ENCODE measurements at places on chromosomes 12 and 14. TPM values are rescaled to one million over a fixed set of nuclear protein-coding genes. Genes with fewer than 3 reads are reported as not detected.

- DNase-seq: no peak
Measured at GRCh38 chr14:64000749-64001148, 147.9 kb downstream of the SYNE2 start.

DNA sequence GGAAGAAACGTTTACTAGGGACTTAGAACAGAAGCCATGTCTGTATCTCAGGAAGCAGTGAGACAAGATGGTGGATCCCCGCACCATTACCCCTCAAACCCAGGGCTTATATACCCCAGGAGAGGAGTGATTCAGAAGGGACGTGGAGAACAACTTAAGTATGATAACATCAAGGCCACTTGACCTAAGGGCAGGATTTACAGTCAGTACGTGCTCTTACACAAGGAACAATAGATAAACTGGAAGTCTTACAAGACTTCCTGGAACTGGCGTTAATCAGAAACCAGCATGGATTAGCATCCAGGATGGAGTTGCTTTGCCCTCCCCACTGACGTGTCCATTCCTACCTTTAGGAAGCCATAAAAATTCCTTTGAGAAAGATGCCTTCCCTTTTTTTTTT lies 8.6 kb upstream of the ETFBKMT start:
- DNase-seq: no peak

- peak; percentile 98 for DNase-seq
Measured at GRCh38 chr12:6336079-6336888, 5.6 kb downstream of the TNFRSF1A start.

ZNF384 gene
- 24.0 TPM for total RNA-seq

ATXN3 gene
- 35.2 TPM for total RNA-seq

PAPLN gene
- total RNA-seq: 22.3 TPM

DNA sequence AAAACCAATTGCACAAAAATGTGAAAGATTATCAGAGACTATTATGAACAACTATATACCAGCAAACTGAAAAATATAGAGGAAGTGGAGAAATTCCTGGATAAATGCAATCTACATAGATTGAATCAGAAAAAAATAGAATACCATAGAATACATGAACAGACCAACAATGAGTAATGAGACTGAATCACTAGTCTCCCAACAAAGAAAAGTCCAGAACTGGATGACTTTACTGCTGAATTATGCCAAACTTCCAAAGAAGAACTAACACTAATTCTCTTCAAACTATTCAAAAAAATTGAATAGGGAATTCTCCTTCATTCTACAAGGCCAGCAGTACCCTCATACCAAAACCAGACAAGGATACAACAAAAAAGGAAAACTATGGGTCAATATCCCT lies 60.6 kb downstream of the GUCY2C start:
- no peak for DNase-seq

TDP1 gene
- total RNA-seq: 6.8 TPM

Data from sigmoid colon (tissue), 7 donors.